ENCODE measurements at places on chromosomes 5 and 9.

- no peak for DNase-seq
These were observed 325.4 kb downstream of the KDM4C start for GRCh38 chr9:7083192-7083591.

DNA sequence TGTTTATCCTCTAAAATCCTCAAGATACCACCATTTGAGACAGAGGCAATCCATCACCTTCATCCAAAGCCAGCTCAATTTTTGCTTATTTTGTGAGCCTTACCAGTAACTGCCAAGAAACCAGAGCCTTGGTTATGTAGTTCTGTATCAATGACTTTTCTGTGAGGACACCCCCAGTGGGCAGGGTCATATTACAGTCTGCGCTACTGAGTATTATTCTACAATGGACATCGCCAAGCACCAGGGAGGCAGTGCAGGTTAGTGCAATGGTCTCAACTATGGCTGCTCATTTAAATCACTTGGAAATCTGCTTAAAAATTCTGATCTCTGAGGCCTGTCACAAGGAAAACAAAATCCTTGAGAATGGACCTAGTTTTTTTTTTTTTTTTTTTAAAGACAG, 90.5 kb upstream of the NIPAL4 start:
- DNase-seq = no peak

DNA sequence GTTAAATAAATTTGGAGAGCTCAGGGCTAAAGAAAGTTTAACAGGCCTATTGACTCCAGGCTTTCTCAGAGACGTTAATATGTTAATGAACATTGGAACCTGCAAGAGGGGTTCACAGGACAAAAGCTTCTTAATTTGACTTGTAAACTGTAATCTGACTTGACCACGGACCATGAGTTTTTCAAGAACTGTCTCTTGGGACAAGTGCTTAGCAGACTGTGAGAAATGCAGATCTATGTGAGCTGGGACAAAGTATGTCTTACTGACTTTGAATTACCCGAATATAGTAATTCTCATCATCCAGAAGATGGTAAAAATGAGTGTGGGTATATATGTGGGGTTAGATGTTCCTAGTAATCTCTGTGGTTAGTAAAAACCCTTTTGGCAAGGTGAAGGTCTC, 186.6 kb downstream of the ATP10B start:
- DNase-seq = no peak

DNA sequence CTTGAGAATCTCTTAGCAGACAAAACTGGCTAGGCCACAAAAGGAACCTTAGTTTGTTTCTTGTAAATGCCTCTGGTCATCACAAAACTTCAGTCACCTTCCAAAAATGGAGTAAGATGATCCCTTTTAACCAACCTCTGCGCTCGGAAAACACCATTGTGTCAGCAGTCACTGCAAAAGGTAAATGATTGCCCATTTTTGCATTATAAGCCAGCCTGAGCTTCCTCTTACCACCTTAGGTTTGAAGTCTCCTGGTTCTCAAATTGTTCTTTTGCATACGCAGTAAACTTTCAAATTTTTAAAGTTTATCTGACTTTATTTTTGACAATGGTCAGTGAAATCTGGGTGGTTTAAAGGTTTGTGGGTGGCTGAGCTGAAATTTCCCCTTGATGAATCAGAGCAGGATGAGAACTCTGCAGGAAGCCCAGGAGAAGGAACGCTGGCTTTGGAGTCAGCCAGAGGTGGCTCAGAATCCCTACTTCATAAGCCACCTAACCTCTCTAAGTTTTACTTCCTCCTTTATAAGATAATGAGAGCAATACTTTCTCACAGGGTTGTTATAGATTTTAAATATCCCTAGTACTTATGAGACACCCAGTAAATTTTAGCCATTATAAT, 131.4 kb downstream of the MED10 start:
- no peak for DNase-seq

GRCh38 chr9:9337129-9337528, 1275.7 kb downstream of the PTPRD start:
- DNase-seq = no peak

GRCh38 chr5:96546120-96546519, 113.1 kb upstream of the PCSK1 start:
- DNase-seq = no peak

GRCh38 chr5:32020271-32020670, 153.8 kb downstream of the GOLPH3 start:
- DNase-seq = no peak

DNA sequence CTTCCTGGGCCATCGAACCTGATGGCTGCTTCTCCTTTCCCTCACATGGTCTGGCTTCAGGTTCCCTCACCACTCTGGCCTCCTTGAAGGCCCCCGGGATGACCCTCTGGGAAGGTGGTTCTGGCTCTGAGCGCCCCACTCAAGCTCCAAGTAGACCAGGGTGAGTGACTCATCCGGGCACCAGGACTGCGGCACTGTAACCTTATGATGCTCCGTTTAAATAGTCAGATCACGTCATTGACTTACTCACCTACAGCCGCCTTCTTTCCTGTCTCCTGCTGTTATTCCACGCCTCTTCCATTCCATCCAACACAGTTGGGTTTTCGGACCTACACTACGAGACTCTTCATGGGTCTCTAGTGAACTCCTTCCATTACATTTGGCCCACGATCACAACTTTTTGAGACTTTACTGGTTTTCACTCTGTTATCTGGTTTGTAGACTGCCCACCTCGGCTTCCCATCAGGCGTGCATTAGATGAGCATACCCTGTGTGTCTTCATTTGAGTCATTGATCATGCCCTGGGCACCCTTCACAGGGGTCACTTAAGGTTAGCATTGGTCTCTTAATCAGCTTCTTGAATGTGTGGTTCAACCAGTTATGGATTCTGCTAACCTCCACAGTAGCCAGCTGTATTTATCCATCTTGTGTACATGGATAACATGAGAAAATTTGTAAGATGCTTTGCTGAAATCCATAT, 138.8 kb upstream of the LMX1B start:
- no peak for DNase-seq

DNA sequence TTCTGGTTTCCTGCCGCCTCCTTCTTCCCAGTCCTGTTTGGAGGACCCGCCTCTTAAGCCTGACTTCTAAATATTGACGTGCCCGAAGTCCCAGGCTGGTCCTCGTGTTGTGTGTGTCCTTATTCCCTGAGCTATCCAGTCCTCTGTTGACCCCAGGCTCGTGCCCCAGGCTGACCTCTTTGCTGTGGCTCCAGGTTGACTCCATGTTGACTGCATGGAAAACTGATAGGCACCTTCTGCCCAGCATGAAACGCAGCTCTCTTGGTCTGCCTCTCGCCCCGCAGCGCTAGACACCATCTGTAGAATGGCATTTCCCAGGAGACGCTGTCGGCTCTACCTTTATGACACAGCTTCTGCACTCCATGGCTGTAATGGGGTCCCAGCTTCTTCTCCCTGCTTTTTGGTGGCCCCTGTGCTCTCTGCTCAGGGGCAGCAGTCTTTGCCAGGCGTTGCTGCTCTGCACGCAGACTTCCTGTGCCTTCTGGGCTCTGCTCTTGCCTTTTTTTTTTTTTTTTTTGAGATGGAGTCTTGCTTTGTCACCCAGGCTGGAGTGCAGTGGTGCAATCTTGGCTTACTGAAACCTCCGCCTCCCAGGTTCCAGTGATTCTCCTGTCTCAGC, 28.4 kb downstream of the EHMT1 start:
- DNase-seq = peak; percentile 25

DNA sequence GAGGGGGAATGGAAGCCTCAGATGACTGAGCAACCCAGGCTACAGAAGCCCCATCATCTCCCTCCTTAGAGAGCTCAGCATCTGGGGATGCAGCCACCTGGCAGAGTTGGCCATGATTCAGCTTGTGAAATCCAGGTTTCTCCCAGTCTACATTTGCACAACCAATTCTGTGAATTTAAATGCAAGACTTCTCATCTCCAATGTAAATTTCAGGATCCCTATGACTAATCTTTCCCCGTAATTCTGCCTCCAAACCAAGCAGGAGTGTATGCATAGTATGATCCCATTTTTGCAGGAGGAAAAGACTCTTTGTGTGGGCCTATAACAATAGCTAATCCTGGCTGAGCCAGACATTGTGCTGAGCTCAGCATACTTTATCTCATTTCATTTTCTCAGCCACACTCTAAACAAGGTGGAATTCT, 59.6 kb upstream of the IL17B start:
- DNase-seq = no peak

GRCh38 chr5:103232393-103232999, 26.1 kb upstream of the MACIR start:
- DNase-seq = no peak

DNA sequence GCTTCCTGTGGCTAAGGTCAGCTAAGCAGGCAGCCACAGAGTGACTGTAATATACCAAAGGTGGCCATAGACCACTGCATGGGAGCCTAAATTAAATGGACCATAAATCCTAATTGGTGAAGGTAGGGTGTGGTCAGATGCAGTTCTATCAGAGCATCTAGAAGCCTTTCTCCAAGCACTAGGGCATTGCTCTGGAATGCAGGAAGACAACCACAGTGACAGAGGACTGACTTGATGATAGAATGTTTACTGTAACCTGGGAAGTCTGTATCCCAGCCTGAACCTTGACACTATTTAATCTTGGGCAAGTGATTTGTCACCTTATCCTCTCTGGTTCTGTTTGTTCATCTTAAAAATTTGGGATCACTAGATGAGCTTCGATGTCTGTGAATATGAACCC, 2.3 kb downstream of the FBXO38 start:
- DNase-seq = no peak

GRCh38 chr5:87113861-87114260, 153.8 kb upstream of the RASA1 start:
- no peak for DNase-seq

DNA sequence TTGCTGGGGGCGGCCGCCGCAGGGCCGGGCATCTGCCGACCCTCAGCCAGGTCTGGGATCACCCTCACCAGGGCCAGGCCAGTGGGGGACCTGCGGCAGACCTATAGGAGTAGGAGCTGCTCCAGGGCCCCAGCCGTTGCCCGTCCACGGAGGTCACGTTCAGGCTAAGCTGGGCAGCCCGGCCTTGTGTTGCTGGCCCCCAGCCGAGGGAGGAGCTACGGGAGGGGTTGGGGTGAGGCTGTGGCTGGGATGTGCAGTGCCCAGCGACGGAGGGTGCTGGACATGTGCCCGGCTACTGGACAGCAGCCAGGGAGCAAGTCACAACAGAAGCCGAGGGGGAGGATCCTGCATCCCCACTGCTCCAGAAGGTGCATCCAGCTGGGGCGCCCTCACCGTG, 39.6 kb upstream of the SLC6A19 start:
- DNase-seq = no peak

- no peak for DNase-seq
These were observed 3.5 kb upstream of the RNF145 start for GRCh38 chr5:159212657-159213462.

- no peak for DNase-seq
These were observed 2.0 kb downstream of the TNC start for GRCh38 chr9:115115924-115116323.

DNA sequence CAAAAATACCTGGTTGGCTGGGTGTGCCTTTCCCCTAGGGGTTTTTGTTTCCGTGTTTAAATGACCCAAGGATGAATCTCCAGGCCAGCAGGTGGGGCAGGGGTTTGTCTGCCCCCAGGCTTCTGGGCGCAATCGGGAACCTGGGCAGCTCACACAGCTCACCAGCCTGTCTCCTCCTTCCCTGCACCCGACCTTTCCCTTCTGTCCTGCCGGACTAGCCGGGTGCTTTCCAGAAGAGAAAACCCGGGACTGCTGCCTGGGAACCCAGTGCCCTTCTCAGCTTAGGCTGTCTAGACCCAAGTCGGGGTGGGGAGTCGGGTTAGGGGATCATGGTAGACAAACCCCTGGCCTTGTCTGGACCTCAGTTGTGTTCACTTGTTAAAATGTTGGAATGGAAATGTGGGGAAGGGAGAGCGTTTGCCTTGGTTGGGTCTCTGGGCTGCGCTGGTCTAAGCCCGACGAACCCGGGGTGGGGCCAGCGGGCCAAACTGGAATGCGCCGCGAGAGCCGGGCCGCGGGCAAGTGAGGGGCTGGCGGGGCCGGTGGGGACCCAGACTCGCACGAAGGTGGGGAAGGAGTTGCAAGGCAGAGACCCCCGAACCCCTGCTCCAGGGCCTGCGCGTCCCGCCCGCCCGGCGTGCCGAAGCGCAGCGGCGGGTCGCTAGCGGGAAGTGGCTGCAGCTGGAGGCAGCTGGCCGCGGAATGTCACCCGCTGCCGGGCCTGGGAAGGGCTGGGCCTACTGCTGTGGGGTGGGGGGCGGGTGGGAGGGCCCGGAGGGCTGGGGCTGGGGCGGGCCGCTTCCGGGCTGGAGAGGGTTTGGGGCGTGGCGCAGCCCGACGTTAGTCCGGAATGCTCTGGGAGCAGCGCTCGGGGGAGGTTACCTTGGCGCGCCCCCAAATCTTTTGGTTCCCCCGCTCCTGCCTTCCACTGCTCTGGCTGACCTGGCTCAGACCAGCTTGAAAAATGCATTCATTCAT, 84.6 kb downstream of the DAB2IP start:
- DNase-seq = no peak

- no peak for DNase-seq
These were observed 199.9 kb downstream of the EBF1 start for GRCh38 chr5:158899792-158900191.

DNA sequence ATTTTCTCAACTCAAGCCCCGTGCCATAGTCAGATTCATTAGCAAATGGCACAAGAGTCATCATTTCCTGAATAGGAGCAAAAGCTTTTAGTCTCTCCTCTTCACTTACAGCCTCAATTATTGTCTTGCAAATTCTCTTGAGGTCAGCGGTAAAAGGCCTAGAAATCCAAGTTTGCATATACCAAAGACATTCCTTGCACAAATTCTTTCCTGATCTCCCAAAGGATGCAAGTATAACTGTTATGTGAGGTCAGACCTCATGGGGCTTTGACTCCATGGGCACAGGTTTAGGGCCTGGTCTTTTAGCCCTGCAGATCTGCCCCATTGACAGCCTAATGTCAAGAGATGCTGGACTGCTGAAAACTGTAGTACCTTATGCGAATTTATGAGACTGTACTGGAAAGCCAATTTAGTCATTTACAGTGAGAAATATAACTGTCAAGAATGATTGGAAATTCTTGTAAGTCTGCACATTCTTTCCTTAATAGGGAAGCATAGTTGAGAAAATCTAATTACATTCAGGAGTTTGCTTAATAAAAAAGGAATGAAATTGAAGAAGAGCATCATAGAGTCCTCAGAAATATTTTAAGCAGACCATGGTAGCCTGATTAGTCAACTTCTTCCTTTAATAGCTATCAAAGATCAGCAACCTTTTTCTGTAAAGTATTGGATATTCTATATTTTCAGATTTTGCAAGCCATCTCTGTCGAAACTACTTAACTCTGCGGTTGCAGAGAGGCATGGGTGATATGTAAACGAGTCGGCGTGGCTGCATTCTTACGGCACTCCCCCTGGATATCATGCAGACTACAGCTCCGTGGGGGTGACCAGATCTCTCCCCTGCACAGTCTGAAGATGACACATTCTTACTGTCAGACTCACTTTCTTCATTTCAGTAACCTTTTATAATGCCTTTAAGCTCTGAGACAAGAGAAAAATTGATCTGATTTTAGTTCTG, 45.2 kb downstream of the GCNT4 start:
- no peak for DNase-seq

- DNase-seq = no peak
These were observed 11.5 kb downstream of the SQSTM1 start for GRCh38 chr5:179832039-179832745.

- no peak for DNase-seq
These were observed 2.1 kb downstream of the EDIL3 start for GRCh38 chr5:84382363-84383295.
